ENCODE measurements at places on chromosomes 11 and 22. TPM values are rescaled to one million over a fixed set of nuclear protein-coding genes. Genes with fewer than 3 reads are reported as not detected.

- no peaks in the 10 kb centered on the region for H3K4me1 ChIP-seq
- no peak overlapping the region for H3K27ac ChIP-seq
- H3K36me3 ChIP-seq = peaks cover 55% of the 10 kb centered on the region
- no peaks in the 10 kb centered on the region for H3K27me3 ChIP-seq
- no peak for DNase-seq
Measured at GRCh38 chr11:17954395-17955252, 58.2 kb downstream of the SERGEF start.

GRCh38 chr11:44954051-44954906 is 3.6 kb upstream of the TP53I11 start:
- peaks cover 7% of the 10 kb centered on the region for H3K4me1 ChIP-seq
- H3K27me3 ChIP-seq = peaks cover 6% of the 10 kb centered on the region
- H3K27ac ChIP-seq = no peak overlapping the region
- no peaks in the 10 kb centered on the region for H3K36me3 ChIP-seq

GRCh38 chr11:76212086-76213035 is 6.1 kb upstream of the WNT11 start:
- no peaks in the 10 kb centered on the region for H3K36me3 ChIP-seq
- no peak overlapping the region for H3K27ac ChIP-seq
- H3K4me3 ChIP-seq = no peak overlapping the region
- DNase-seq = no peak
- H3K27me3 ChIP-seq = peaks cover 4% of the 10 kb centered on the region
- H3K4me1 ChIP-seq = peaks cover 8% of the 10 kb centered on the region

- H3K36me3 ChIP-seq = no peaks in the 10 kb centered on the region
- H3K27me3 ChIP-seq = peaks cover 6% of the 10 kb centered on the region
- no peaks in the 10 kb centered on the region for H3K4me1 ChIP-seq
- no peak overlapping the region for H3K4me3 ChIP-seq
- no peak overlapping the region for H3K27ac ChIP-seq
Measured at GRCh38 chr11:58927393-58928106, 11.7 kb upstream of the GLYATL1 start.

DNA sequence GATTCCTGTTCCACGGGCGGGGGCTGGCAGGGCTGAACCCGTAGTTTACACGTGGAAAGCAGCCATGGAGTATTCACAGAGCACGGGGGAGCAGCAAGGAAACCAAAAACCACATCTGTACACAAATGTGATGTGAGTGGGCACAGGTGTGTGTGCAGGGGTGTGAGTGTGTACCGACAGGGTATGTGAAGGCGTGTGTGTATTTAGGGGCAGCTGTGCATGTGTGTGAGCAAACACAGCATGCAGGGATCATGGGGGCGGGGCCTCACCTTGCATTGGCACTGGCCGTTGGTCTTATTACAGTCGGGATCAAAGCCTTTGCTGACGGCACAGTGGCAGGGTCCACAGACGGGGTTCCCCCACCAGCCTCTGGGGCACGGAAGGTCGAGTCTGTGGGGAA is 58.4 kb downstream of the TRMU start:
- peaks cover 3% of the 10 kb centered on the region for H3K36me3 ChIP-seq
- peaks cover 2% of the 10 kb centered on the region for H3K4me1 ChIP-seq
- DNase-seq = no peak
- H3K4me3 ChIP-seq = no peak overlapping the region

DNA sequence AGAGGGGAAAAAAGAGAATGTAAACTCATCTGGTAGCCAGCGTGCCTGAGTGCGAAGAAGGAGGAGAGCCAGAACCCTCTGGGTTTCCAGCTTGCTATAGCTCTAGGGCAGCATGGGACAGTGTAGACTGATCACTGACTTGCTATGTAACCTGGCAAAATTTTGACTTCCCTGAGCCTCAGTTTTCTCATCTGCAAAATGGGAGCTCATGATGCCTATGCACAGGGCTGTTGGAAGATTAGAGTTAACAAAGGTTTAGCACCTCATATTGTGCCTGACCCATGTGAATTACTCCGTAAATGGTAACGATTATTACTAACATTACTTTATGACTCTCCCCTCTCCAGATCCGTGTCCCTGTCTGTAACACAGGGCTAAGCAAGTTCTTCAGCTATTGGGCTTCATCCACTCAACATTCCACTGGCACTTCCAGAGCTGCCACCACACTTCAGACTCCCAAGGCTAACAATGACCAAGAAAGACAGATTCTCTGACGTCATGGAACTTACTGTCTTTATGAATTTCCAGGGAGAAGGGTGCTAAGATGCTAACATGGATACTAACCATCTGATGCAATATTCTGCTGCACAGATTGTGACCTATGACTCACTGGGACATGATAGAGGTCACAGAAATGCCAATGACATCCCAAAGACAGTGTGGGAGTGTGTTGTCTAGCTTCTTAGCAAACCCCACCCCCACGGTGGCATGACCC is 195.2 kb downstream of the TRIM29 start:
- no peak for DNase-seq
- no peaks in the 10 kb centered on the region for H3K4me1 ChIP-seq
- peaks cover 6% of the 10 kb centered on the region for H3K27me3 ChIP-seq

DNA sequence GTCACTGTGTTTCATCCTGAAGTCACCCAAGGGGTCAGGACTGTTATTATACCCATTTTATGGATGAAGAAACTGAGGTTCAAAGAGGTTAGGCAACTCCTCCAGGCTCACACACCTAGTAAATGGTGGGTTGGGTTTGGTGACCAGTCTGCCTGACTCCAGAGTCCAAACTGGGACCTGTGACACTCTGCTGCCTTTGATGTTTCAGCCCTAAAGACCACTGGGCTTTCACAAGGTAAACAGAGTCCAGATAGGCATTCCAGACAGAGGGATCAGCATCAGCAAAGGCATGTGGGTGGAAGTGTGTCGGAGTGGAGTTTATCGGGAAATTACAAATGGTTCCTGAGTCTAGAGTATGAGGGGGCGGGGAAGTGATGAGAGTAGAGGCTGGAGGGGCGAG is 38.5 kb downstream of the MICAL2 start:
- DNase-seq = no peak
- peaks cover 33% of the 10 kb centered on the region for H3K4me1 ChIP-seq
- no peaks in the 10 kb centered on the region for H3K36me3 ChIP-seq
- H3K27me3 ChIP-seq = peaks cover 4% of the 10 kb centered on the region
- no peak overlapping the region for H3K27ac ChIP-seq
- H3K4me3 ChIP-seq = no peak overlapping the region

Gene BIRC2
- polyA plus RNA-seq = 30.8 TPM

Gene ABCC8
- not detected for polyA plus RNA-seq

Gene SLC22A6
- not detected for polyA plus RNA-seq

Gene LDLRAD3
- not detected for polyA plus RNA-seq

Gene FIBP
- polyA plus RNA-seq = 145 TPM

Gene CCDC81
- polyA plus RNA-seq = not detected
